Esophagus squamous epithelium (tissue), 5 donors: ENCODE measurements at places on chromosomes 1 and 21.

- DNase-seq = no peak
Measured at GRCh38 chr1:193322211-193322610, 135.8 kb upstream of the B3GALT2 start.

- no peak for DNase-seq
Measured at GRCh38 chr21:38401191-38401926, 96.9 kb downstream of the ERG start.

DNA sequence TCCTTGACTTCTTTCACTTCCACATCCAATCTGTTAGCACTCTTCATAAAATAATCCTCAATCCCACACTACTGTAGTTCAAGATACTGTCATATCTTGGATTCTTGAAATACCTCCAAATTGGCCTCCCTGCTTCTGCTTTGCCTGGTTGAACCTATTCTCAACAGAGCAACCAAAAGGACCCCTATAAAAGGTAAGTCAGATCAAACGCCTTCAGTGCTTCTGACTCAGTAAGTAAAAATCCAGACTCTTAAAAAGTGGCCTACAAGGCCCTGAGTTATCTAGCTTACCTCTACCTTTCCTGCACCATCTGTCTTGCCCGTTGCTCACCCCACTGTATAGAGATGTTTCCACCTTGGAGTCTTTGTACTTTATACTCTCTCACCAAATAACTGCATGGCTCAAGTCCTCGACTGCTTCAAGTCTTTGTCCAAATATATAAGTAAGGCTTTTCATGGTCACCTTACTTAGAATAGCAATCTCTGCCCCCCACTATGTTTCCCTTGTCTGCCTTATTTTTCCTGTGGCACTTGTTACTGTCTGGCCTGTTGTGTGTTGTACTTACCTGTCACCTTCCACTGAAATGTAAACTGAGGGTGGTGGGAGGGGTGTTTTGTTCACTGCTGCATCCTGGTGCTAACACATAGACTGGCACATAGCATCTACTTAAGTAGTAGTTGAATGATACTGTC, 5.1 kb upstream of the PIGV start:
- DNase-seq = no peak

- DNase-seq = no peak
Measured at GRCh38 chr1:218030846-218031245, 254.2 kb upstream of the RRP15 start.

DNA sequence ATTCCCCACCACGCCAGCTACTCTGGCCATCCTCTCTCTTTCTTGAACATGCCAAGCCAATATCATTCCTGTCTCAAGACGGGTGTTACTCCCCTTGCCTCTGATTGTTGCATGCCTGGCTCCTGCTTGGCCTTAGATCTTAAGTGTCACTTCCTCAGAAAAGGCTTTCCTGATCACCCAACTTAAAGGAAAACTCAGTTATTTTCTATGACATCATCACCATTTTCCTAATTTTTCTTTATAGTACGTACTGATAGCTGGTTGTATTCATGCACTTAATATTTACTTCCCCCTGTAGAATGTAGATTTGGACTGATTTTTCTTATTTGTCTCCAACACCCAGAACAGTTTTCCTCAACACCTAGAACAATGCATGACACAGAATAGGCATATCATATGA, 123.8 kb upstream of the TSPAN2 start:
- DNase-seq = no peak

GRCh38 chr1:59595774-59596173, 219.0 kb upstream of the HOOK1 start:
- DNase-seq = no peak

DNA sequence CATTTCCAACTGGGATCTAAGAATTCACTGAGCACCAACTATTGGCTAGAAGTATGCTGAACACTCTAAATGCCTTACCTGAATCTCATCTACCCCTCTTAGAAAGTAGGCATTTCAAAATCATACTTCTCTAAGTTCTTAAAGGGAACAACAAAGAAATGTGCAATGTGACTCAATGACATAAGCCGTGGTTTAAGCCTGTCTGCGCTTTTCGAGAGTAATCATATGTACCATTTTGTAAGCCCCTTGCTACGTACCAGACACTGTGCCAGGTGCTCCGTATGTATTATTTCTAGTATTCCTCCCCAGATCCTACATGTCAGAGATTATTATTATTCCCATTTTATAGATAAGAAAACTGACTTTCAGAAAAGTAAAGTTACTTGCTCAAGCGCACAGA, 454.2 kb downstream of the SETD4 start:
- no peak for DNase-seq

- no peak for DNase-seq
Measured at GRCh38 chr1:218369688-218370511, 24.8 kb downstream of the TGFB2 start.
